Tongue (tissue), 3 donors: ENCODE measurements at places on chromosomes 3 and 15.
A peak's percentile ranks its signal among the peaks of the same experiment; 100 is the strongest.

GRCh38 chr3:139577909-139578308 is 38.4 kb upstream of the RBP1 start:
- no peak for DNase-seq

DNA sequence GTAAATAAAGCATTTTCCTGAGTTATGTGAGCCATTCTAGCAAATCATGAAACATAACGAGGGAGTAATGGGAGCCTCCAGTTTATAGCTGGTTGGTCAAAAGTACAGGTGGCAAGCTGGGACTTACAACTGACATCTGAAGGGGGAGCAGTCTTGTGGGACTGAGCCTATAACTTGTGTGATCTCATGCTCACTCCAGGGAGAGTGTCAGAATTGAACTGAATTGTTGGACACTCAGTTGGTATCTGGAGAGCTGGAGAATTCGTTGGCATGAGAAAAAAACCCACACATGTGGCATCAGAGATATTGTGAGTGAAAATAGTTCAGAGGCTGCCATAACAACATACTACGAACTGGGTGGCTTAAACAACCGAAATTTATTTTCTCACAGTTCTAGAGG is 22.8 kb upstream of the DENND6A start:
- no peak for DNase-seq

DNA sequence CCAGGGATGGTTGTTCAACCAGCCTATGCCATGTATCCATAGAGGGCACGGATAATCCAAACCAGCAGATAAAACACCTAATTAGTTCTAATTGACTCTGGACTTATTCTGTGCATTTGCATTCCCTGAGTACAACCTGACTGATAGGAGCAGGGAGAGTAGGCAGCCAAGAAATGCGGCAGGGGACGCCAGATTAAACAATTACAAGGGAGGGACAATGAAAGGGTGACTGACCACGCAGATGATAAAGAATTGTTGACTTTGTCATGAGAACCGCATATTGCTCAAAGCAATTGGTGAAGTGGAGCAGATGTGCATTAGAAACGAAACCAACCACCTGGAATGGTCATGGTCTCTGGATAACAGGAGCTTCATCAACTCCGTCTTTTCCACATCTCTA is 369.1 kb upstream of the FRG2C start:
- DNase-seq = no peak

DNA sequence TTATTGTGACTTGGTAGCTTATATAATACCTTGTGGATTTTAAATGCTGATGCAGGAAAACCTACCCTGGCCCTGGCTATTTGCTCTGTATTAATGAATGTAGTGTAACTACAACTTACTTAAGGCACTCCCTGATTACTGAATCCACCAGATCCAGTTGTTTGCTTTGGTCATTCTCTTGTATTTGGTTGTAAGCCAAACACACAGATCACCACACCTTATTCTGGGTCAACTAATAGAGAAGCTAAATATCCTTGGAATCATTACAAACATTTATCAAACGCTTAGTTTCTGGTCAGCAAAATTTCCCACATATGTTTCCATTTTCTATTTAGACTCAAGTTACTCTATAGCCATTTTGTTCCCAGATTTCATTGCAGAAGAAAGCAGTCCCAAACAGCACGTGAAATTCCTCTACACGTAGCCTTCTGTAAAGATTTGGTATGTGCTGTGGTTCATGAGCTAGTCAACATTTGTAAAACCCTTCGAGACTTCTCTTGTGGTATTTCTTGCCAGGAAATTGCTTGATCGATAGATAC is 322.6 kb downstream of the MEX3B start:
- peak; percentile 61 for DNase-seq

DNA sequence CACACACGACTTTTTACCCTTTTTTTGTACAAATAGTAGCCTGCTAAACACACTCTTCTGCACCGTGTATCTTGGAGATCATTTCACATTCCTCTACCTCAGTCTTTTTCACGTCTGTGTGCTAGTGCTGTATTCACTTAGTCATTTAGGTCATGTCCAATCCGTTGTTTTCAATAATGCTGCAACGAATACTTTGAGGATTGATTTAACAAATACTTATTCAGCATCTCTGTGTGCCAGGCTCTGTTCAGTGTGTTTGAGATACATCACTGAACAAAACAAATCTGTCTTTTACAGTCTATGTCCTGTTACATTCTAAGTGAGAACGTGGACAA is 882 bp downstream of the JMJD7 start:
- no peak for DNase-seq

- no peak for DNase-seq
These were observed 59.1 kb downstream of the TBC1D2B start for GRCh38 chr15:78018445-78018844.
